Activated naive CD8-positive, alpha-beta T cell treated with anti-CD3 and anti-CD28 coated beads, Interleukin-2, amount 10 ng/mL, durations not matched to agents 7 days and 5 days (primary cell): ENCODE measurements at places on chromosomes 16 and 17. TPM values are rescaled to one million over a fixed set of nuclear protein-coding genes. Genes with fewer than 3 reads are reported as not detected.

DNA sequence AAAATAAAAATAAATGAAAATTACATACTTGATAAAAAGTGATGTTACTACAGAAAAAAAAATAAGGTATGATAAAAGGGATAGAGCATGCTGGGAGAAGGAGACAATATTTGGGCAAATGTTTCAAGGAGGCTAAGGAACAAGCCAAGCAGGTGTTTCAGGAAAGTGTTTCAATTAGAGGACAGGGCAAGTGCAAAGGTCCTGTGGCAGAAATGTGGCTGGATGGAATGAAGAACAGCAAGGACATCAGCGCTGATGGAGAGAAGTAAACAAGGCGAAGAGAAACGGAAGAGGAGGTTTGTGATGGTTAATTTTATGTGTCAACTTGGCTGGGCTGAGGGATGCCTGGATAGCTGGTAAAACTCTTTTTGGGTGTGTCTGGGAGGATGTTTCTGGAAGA, 331.2 kb upstream of the C16orf82 start:
- no peak for DNase-seq
- no peaks in the 10 kb centered on the region for H3K4me1 ChIP-seq
- no peak overlapping the region for H3K4me3 ChIP-seq
- H3K27ac ChIP-seq, result no peak overlapping the region
- H3K36me3 ChIP-seq, result no peaks in the 10 kb centered on the region

DNA sequence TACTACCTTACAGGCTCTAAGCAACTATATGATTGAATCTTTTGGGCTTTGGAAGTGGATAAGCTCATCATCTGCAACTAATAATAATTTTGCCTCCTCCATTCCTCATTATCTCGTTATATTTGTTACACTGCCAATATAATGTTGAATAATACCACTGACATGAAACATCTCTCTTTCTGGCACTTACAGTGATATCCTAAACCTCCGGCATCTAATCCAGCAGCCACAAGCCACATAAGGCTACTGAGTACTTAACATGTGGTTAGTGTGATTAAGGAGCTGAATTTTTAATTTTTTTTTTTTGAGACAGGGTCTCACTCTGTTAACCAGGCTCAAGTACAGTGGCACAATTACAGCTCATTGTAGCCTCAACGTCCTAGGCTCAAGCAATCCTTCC, 9.6 kb downstream of the CDC42EP4 start:
- H3K36me3 ChIP-seq, result no peaks in the 10 kb centered on the region
- no peak for DNase-seq
- H3K27me3 ChIP-seq, result peaks cover 22% of the 10 kb centered on the region
- H3K4me1 ChIP-seq, result peaks cover 2% of the 10 kb centered on the region

Gene PPY
- total RNA-seq, result not detected

Gene GSDMA
- total RNA-seq, result 0.26 TPM

Gene HASPIN
- total RNA-seq, result 17.5 TPM

Gene TMEM219
- total RNA-seq, result 67.8 TPM
